ENCODE measurements at places on chromosomes 1 and 21.

DNA sequence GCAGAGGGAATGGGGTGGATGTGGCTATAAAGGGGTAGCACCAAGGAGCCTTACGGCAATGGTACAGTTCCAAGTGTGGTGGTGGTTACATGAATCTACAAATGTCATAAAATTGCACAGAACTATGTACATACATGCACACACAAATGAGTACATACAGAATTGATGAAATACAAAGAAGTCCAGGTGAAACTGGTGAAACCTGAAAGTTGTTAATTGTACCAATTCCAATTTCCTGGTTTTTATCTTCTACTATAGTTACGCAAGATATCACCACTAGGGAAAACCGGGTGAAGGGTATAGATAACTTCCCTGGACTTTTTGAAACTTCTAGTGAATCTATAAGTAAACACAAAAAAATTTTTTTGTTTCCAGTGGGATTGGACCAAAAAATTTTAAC is 18.9 kb downstream of the HSF2BP start:
- no peaks in the 10 kb centered on the region for H3K4me1 ChIP-seq
- no peak for DNase-seq
- H3K27ac ChIP-seq = no peak overlapping the region
- H3K36me3 ChIP-seq = no peaks in the 10 kb centered on the region

DNA sequence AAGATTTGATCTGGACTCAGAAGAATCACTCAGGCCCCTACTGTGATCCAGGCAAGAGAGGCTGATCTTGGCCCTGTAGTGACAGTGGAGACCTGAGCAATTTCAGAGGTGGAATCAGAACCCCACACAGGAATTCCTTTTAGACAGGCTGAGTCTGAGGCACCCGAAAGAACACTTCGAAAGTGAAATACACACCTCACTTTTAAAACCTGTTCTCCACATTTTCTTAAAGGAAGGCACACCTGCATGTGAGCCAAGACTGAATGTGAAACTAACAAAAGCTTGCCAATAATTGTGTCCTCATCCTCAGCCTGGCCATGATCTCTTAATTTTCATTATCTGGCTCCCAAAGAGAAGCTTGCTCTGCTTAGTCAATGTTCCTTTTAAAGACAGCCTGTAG is 32.2 kb downstream of the SIPA1L2 start:
- no peak overlapping the region for H3K4me3 ChIP-seq
- H3K4me1 ChIP-seq = no peaks in the 10 kb centered on the region
- H3K36me3 ChIP-seq = no peaks in the 10 kb centered on the region
- DNase-seq = no peak
- no peak overlapping the region for H3K27ac ChIP-seq

- no peak for DNase-seq
- no peaks in the 10 kb centered on the region for H3K36me3 ChIP-seq
- H3K4me3 ChIP-seq = no peak overlapping the region
- H3K27ac ChIP-seq = no peak overlapping the region
- H3K4me1 ChIP-seq = no peaks in the 10 kb centered on the region
These were observed 647.5 kb upstream of the CHRM3 start for GRCh38 chr1:238738892-238739291.

- H3K4me1 ChIP-seq = no peaks in the 10 kb centered on the region
- H3K27ac ChIP-seq = no peak overlapping the region
- H3K27me3 ChIP-seq = no peaks in the 10 kb centered on the region
- H3K36me3 ChIP-seq = no peaks in the 10 kb centered on the region
These were observed 169.6 kb downstream of the TGFB2 start for GRCh38 chr1:218514689-218515088.

DNA sequence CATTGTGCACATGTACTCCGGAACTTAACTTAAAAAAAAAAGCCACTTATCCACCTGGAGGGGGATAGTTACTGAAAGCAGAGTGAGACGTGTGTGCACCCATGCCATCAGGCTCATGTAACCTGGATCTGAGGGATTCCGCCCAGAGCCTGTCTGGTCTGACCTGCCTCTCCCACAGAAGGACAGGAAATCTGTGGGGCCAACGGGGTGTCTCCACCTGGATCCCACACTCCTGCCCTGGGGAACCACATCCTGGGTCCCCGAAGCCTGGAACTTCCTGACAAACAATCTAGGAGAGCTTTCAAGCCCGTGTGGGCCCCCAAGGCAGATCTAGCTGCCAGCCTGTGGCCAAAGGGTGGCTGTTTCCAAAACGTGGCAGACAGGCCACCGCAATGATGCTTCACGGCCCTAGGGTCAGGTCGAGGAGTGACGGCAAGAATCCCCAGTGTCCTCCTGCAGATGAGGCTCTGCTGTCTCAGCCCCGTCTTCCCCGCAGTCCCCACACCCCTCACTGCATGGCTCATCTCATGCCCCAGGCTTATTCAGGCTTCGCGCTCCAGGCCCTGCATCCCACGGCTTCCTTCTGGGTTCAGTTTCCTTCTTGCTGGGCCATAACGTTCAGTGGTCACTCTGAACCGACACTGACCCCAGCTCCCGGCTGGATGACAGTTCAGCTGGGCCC is 21.0 kb upstream of the PCBP3 start:
- DNase-seq = no peak
- no peak overlapping the region for H3K27ac ChIP-seq
- no peaks in the 10 kb centered on the region for H3K36me3 ChIP-seq
- H3K4me1 ChIP-seq = no peaks in the 10 kb centered on the region
- H3K4me3 ChIP-seq = no peak overlapping the region

- H3K36me3 ChIP-seq = peaks cover 14% of the 10 kb centered on the region
- H3K27ac ChIP-seq = no peak overlapping the region
- no peak for DNase-seq
- H3K4me1 ChIP-seq = no peaks in the 10 kb centered on the region
- H3K27me3 ChIP-seq = no peaks in the 10 kb centered on the region
These were observed 16.4 kb downstream of the TEX38 start for GRCh38 chr1:46687921-46688509.

DNA sequence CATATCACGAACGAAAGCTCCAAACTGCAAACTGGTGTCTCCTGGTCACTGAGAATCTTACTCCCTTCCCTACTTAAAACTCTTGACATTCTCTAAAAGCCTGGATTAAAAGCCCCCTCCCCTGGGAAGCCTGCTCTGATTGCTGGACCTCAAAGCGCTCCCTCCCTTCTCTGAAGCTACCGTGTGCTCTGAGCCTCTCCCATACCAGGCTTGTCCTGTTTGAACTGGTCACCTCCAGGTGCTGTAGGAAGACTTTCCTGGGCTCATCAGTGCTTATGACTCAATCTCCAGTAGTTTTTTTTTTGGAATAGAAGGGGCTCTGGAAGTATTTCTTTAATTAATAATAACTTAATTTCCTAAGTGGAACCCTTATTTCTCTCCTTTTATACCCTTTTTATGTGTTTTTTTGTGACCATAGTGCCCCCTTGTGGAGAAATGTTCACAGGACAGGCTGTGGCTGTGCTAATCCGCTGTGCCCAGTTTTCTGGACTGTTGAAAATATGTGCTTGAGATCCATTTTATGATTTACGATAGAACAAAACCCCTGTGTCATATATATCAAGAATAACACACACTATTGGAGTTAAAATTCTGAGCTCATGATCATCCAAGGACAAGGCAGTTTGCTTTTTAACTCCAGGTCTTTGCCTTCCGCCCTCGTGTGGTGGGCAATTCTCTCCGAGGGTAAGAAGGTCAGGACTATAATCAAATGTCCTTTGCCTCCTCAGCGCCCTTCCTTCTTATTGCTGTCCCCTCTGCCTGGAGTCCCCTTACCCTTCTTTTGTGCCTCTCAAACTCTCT is 16.9 kb downstream of the MTARC1 start:
- no peaks in the 10 kb centered on the region for H3K4me1 ChIP-seq
- peak overlapping the region; percentile 75 for H3K27ac ChIP-seq
- no peaks in the 10 kb centered on the region for H3K36me3 ChIP-seq

DNA sequence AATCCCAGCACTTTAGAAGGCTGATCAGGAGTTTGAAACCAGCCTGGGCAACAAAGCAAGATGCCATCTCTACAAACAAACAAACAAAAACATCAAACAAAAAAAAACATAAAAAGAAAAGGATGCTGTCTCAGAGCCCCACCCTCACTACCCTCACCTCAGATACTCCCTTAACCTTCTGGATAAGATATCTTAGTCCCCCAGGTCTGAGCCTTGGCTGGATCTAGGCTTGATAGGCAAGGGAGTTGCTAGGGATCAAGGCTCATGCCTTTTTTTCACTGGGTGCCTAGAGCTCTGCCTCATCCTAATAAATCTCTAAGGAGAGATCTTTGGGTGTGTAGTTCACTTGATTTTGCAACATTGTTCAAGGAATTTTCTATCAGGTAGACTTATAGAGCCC is 7.4 kb downstream of the HDAC1 start:
- no peaks in the 10 kb centered on the region for H3K27me3 ChIP-seq
- no peaks in the 10 kb centered on the region for H3K4me1 ChIP-seq
- peaks cover 4% of the 10 kb centered on the region for H3K36me3 ChIP-seq
- H3K4me3 ChIP-seq = no peak overlapping the region

GRCh38 chr1:17278996-17279830 is 28.8 kb upstream of the PADI4 start:
- no peaks in the 10 kb centered on the region for H3K36me3 ChIP-seq
- no peak overlapping the region for H3K27ac ChIP-seq
- no peak for DNase-seq
- no peaks in the 10 kb centered on the region for H3K4me1 ChIP-seq
- H3K4me3 ChIP-seq = no peak overlapping the region

DNA sequence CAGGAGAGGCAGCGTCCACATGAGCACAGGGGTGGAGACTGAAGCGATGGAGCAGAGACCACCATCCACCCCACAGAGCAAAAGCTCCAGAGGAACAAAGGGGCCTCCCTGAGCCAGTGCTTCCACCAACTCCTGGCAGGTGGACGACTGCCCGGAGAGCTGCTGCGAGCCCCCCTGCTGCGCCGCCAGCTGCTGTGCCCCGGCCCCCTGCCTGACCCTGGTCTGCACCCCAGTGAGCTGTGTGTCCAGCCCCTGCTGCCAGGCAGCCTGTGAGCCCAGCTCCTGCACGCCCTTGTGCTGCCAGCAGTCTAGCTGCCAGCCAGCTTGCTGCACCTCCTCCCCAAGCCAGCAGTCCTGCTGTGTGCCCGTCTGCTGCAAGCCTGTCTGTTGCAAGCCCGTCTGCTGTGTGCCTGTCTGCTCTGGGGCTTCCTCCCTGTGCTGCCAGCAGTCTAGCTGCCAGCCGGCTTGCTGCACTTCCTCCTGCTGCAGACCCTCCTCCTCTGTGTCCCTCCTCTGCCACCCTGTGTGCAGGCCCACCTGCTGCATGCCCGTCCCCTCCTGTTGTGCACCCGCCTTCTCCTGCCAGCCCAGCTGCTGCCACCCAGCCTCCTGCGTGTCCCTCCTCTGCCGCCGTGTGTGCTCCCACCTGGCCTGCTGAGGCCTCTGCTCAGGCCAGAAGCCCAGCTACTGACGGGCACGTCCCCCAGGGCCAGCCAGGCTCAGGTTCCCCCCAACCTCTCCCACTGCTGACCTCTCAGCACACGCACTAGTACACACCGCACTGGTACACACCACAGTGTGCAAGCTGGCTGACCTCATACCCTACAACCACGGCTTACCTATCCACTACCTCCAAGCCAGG is 5.4 kb downstream of the KRTAP10-12 start:
- no peak overlapping the region for H3K4me3 ChIP-seq
- H3K36me3 ChIP-seq = no peaks in the 10 kb centered on the region
- no peaks in the 10 kb centered on the region for H3K27me3 ChIP-seq
- DNase-seq = no peak
- H3K27ac ChIP-seq = no peak overlapping the region

DNA sequence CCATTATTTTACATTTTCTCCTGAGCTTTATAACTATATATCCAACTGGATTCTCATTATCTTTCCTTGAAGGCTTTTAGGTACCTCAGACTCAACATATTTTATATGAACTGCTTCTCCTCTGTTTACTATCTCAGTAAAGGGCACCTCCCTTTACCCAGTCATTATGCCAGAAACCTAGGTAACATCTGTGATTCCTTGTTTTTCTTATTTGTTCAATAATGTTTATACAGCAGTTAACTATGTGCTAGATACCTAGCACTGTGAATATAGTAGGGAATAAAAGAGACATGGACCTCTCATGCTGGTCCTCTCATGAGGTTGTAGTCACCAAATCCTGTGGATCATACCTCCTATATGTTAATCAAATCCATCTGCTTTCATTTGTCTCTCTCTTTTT is 25.6 kb downstream of the PPP1R12B start:
- H3K36me3 ChIP-seq = no peaks in the 10 kb centered on the region
- H3K4me1 ChIP-seq = no peaks in the 10 kb centered on the region
- no peak for DNase-seq
- no peak overlapping the region for H3K4me3 ChIP-seq
- H3K27me3 ChIP-seq = no peaks in the 10 kb centered on the region

DNA sequence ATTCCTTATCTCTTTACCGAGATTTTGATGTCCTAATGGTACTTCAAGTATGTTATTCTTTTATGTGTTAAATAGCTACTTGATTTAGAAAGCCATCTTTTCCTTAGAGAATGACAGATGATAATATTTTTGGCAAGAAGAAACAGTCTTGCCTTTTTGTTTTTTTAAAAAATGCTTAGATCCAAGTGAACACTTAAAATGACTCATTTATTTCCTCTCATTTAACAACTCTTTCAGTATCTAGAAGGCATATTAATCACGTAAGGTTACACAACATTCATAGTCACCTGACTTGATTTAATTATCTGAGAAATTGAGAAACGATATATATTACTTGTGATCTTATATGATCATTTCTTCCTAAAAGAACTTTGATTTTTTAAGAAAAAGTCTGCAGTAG is 52.4 kb downstream of the SUCO start:
- H3K4me1 ChIP-seq = no peaks in the 10 kb centered on the region
- no peaks in the 10 kb centered on the region for H3K27me3 ChIP-seq
- peaks cover 2% of the 10 kb centered on the region for H3K36me3 ChIP-seq
- no peak overlapping the region for H3K4me3 ChIP-seq

DNA sequence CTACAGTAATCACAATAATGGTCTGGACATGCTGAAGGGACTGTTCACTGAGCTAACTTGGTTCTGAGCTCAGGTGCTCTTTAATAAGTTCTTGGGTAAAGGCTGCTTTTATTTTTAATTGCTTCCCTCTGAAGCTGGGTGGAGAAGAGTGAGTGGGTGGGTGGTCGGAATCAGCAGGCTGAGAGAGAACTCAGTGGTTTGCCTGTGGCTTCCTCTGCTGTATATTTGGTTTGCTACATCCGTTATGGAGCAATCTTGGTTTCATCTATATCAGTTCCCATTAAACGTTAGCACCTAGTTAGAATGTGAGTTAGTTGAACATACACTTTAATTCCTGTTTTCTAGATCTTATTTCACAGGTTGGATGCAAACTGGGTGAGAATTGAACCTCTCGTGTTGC is 23.3 kb downstream of the CNIH4 start:
- no peak overlapping the region for H3K27ac ChIP-seq
- H3K27me3 ChIP-seq = no peaks in the 10 kb centered on the region
- H3K4me3 ChIP-seq = no peak overlapping the region
- peaks cover 2% of the 10 kb centered on the region for H3K36me3 ChIP-seq
- peaks cover 4% of the 10 kb centered on the region for H3K4me1 ChIP-seq

GRCh38 chr1:56617141-56617540 is 28.0 kb upstream of the PRKAA2 start:
- no peak overlapping the region for H3K4me3 ChIP-seq
- H3K27me3 ChIP-seq = no peaks in the 10 kb centered on the region
- H3K27ac ChIP-seq = no peak overlapping the region
- H3K36me3 ChIP-seq = no peaks in the 10 kb centered on the region
- DNase-seq = no peak

- no peaks in the 10 kb centered on the region for H3K4me1 ChIP-seq
- DNase-seq = no peak
- peaks cover 4% of the 10 kb centered on the region for H3K36me3 ChIP-seq
- H3K27ac ChIP-seq = no peak overlapping the region
- H3K4me3 ChIP-seq = no peak overlapping the region
- no peaks in the 10 kb centered on the region for H3K27me3 ChIP-seq
These were observed 4.6 kb downstream of the BOLA1 start for GRCh38 chr1:149903836-149904491.
